Inflammatory macrophage treated with lipopolysaccharide for 4 hours (primary cell): ENCODE measurements at places on chromosomes 16 and 17.

DNA sequence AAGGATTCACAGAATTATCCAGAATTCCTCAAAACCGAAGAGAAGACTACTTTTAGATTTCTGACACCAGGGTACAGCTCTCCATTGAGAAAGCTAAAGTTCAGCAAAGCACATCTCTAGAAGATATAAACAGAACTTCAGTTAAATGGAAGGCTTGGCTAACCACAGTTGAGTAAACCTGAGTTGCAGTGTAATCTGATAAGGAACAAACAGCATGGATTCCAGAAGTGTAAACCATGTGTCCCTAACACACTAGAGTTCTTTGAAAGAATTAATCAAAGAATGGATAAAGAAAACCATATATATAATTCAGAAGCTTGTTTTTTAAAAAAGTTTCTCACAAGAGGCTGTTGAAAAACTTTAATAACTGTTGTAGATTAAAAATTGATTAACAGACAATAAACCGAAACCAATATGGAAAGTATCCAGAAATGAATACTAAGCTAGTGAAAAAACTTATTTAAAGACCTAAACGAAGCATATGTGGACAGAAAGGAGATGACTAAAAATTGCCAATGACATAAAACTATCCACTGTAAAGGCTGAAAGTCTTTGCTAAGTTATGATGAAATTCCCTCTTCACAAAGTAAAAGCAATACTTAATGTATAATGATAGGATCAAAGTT, 4.3 kb downstream of the RNF43 start:
- DNase-seq: no peak

DNA sequence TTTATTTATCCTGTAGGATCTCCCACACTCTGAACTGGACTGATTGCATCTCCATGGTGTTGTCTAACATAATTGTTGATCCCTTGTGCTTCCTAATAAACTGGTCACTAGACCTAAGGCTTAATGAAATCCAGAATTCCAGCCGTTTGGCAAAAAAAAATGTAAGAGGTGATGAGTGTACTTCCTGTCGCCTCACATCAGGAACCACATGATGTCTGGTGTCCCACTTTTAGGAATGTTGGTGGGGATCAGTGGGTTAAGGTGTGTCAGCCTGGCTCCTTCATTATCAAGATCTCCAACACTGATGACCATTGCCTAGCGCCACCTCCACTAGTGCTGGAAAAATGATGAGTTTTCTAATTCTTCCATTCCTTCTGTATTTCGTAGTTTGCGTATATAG, 18.6 kb upstream of the LONP2 start:
- DNase-seq: no peak

- no peak for DNase-seq
Observed at GRCh38 chr16:11788914-11789313, 8.1 kb downstream of the ZC3H7A start.

GRCh38 chr17:46180892-46181274, 12.3 kb downstream of the KANSL1 start:
- DNase-seq: no peak

GRCh38 chr17:70493277-70493874, 324.0 kb downstream of the KCNJ2 start:
- DNase-seq: peak; percentile 80

GRCh38 chr16:66446737-66447136, 19.6 kb downstream of the BEAN1 start:
- no peak for DNase-seq

DNA sequence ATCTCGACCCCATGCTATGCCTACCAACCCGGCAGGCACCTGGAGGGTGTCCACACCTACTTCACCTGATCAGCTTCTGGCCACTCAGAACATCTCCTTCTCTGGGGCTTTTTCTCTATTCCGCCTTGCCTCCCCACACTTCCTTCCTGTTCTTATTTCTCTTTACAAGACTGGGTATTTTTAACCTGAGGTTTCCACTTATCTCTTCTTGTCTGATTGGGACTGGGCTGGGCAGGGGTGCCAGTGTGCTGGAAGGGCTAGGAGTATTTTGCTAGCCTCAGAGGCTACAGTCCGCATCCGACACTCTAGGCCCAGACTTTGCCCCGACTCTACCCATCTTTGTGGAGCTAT, 26.2 kb upstream of the ZNF652 start:
- no peak for DNase-seq

DNA sequence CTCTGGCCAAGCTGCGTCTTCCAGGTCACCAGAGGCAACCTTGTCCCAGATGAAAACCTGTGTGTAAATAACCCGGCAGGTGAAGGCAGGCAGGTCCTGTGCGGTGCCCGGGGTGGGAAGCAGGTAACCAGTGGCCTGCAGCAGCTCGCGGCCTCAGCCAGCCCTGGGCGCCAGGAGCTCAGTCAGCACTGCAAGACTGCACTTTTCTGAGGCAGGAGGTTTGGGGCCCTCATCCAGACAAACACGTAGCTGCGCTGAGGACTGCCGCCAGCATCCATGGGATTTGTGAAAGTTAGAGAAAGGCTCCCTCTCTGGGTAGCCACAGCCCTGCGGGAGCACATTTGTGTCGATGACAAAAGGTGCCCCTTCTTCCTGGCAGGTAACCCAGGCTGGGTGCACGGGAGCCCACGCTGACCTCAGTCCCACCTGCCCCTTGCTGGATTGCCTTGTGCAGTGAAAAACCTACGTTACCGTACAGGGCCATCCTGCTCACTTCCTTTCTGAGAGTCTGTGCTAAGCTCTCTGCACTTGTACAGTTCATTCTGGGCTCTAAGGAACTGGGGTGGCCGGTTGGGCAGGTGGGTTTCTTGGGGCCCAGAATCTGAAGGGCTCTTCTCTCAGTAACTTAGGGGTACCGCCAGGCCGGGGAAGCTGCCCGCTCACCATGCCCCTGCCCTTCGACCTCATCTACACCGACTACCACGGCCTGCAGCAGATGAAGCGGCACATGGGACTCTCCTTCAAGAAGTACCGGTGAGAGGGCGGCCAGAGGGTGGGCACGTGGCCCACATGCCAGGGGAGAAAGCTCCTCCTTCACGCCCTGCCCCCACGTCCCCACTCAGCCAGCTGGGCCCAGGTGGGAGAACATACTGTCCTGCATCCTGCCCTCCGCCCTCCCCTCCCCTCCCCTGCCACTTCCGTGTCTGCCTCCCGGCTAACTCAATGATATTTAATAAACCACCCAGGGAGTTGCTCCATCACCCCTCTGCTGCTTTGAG, 56.4 kb downstream of the MGAT5B start:
- no peak for DNase-seq

- DNase-seq: no peak
Observed at GRCh38 chr16:12436201-12436657, 367.5 kb downstream of the CPPED1 start.

- no peak for DNase-seq
Observed at GRCh38 chr17:38981636-38982035, 14.4 kb upstream of the FBXO47 start.

DNA sequence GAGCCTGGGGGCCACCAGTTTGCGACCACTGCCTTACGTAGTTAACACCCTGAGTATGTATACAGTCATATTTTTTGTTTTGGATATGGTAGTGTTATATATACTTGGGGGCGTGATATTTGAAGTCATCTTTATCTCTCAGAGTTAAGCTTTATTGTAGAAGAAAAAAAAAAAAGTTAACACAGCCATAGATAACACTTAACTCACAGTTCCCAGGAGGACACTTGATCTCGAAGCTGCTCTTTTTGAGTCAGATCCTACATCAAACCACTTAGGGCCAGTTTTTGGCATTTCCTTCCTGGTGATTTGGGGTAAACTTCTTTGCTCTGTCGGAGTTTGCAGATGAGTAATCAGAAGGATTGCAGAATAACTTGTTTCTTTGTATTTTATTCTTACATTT, 5.8 kb downstream of the ITPRIPL2 start:
- DNase-seq: peak; percentile 75

- DNase-seq: no peak
Observed at GRCh38 chr16:23877107-23878070, 41.6 kb downstream of the PRKCB start.

DNA sequence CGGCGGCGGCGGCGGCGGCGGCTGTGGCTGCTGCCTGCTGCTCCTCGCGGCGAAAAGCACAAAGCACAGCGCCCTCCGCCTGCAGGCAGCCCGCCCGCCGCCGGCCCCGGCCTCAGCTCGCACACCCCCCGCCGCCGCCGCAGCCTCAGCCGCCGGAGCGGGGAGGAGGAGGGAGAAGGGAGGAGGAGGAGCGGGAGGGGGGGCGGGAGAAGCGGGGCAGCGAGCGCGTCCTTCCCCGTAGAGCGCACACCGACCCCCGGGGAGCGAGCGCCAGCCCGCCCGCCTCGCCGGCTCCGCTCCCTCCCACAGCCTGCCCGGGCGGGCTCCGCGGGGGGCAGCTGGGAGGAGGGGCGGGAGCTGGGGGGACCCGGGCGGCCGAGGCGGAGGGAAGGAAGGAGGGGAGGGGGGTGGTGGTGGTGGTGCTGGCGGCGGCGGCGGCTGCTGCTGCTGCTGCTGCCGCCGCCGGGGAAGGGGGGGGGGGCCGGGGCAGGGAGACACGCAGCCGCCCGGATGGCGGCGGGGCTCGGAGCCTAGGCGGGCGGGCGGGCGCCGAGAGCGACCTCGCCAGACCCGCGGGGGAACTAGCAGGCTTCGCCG, at the start of gene UBTF:
Gene UBTF (minus strand): TSS at position 60 of the 597 bp plus-strand sequence. CDS start 1,446 bp downstream, outside the sequence.
- DNase-seq: peak; percentile 33

DNA sequence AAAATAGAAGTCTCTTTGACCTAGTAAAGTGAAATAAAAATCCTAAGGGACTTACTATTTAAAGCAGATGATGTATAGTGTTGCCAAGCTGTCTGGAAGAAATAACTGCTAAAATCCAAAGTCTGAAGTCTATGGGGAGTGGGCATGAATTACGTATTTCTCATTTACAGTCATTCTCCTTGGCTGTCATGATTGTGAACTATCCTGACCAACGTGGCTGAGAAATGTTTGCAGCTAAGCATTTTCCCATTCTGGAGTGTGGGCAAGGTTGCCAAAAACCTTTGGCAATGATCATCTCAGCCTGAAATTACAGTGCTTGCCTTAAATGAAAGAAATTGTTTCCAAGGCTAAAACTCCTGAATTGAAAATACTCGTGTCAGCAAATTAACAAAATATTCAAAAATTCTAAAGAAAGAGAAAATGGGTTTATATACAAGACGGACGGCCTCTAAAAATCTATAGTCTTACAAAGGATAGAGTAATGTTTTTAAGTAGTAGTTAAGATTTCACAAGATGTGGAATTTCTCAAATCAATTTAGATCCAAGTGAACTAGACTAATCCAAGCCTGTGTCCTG, 77.0 kb downstream of the CACNG1 start:
- no peak for DNase-seq
